Neural progenitor cell (in vitro differentiated cells): ENCODE measurements at places on chromosomes 13 and 19.

DNA sequence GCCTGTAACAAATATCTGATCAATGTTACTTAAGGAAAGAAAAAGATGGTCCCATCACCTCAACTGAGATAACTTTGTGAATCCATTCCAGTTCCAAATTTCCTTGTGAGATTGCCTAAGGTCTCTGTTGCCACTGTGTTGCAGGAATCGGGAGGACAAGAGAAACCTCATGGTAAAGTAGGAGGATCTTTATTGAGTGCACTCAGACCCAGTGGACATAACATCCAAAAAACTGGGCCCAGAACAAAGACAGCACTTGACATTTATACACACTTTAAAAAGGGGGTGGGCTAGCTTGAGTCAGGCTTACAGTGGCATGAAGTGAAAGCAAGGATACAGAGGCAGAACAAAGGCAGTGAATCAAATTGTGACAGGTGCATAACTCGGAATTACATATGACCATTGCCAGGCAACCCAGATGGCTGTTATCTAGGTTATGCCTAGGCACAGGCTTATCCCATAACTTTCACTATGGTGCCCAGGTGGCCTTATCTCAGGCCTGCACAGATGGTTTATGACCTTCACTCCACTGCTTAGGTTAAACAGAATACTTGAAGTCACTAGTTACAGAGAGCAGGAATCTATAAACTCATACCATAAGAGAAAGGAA lies 459.4 kb upstream of the PCDH20 start:
- no peak for DNase-seq
- H3K36me3 ChIP-seq = no peaks in the 10 kb centered on the region
- H3K27ac ChIP-seq = no peak overlapping the region
- no peak overlapping the region for H3K4me3 ChIP-seq
- no peaks in the 10 kb centered on the region for H3K4me1 ChIP-seq

DNA sequence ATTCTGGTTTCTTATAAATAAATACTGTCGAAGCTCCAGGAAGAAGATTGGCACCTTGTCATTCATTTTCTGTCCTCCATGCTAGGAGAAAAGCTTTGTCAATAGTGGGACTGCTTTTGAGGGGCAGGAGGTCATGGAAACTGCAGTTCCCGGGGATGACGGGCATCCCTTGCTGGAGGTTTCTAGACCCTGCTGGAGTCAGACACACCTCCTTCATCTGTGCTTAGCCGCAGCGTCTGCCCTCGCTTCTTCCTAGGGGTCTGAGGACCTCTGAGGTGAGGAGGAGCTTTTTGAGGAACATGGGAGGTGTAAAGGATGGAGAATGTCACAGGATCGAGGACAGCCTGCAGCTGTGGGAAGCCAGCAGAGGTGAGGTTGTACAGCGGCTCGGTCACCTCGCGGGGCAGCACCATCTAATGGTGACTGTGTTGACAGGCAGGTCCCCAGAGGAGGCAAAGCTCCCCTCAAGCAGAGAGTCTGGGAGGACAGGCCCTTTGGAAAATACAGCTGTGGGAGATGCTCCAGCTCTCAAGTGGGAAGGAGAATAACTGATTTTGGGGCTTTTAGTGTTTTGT lies 172.7 kb upstream of the RNF113B start:
- H3K27me3 ChIP-seq = no peaks in the 10 kb centered on the region
- no peaks in the 10 kb centered on the region for H3K36me3 ChIP-seq
- no peak overlapping the region for H3K4me3 ChIP-seq

DNA sequence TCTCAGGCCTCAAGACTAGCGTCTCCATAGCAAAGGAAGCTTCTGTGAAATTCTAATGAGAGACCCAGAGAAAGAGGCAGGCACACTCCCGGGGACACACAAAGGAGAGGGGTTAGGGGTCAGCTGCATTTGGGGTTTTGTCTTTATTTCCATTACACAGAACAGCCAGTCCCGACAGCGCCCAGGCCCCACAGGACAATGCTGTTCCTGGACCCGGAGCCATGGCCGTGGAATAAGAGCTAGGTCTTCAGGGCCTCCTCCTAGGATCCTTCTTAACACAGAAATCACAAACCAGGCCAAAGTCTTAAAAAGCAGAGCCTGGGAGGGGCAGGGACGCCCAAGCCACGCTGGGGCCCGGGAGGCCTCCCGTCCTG lies 22.8 kb downstream of the KCTD15 start:
- peak; percentile 69 for DNase-seq
- no peaks in the 10 kb centered on the region for H3K36me3 ChIP-seq
- peaks cover 13% of the 10 kb centered on the region for H3K4me1 ChIP-seq
- H3K27ac ChIP-seq = no peak overlapping the region
- peak overlapping the region; percentile 44 for H3K4me3 ChIP-seq
- peaks cover 9% of the 10 kb centered on the region for H3K27me3 ChIP-seq

- no peak for DNase-seq
- no peak overlapping the region for H3K27ac ChIP-seq
- peaks cover 12% of the 10 kb centered on the region for H3K4me1 ChIP-seq
- no peaks in the 10 kb centered on the region for H3K36me3 ChIP-seq
- no peaks in the 10 kb centered on the region for H3K27me3 ChIP-seq
- no peak overlapping the region for H3K4me3 ChIP-seq
Observed at GRCh38 chr13:76455960-76456359, 430.2 kb downstream of the KCTD12 start.

DNA sequence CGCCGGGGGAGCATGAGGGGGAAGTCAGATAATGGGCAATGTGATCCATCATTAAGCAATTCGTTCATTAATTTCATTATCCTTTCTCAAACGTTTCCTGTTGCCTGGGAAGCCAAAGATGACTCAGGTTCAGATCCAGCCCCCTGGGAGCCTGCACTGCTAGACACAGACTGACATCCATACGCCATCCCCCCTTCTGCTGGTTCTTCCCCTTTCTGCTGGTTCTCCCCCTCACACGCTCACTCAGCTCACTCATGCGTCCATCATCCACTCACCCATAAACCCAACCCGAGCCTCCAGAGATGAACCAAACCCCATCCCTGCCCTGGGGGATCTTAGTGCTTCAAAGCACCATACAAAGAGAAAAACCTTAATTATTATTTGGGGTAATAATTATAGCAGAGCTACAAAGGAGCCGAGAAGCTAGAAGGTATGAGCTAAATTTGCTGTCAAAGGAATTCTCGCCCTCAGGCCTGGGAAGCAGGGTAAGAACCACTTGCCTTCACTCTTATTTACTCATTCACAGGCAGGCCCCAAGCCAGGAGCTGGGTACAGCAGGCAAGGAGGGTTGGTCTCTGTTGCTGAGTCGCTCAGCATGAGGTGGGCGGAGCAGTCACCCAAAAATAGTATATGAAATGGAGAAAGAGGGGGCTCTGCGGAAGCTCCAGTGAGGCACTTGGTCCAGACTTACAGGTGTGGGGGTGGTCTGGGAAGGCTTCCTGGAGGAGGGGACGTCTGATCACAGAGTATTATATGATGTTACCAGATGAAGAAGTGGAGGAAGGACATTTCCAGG lies 7.0 kb upstream of the ZNF444 start:
- no peak for DNase-seq
- no peaks in the 10 kb centered on the region for H3K27me3 ChIP-seq
- H3K27ac ChIP-seq = no peak overlapping the region
- H3K4me1 ChIP-seq = peaks cover 21% of the 10 kb centered on the region
- H3K36me3 ChIP-seq = no peaks in the 10 kb centered on the region
- H3K4me3 ChIP-seq = no peak overlapping the region

DNA sequence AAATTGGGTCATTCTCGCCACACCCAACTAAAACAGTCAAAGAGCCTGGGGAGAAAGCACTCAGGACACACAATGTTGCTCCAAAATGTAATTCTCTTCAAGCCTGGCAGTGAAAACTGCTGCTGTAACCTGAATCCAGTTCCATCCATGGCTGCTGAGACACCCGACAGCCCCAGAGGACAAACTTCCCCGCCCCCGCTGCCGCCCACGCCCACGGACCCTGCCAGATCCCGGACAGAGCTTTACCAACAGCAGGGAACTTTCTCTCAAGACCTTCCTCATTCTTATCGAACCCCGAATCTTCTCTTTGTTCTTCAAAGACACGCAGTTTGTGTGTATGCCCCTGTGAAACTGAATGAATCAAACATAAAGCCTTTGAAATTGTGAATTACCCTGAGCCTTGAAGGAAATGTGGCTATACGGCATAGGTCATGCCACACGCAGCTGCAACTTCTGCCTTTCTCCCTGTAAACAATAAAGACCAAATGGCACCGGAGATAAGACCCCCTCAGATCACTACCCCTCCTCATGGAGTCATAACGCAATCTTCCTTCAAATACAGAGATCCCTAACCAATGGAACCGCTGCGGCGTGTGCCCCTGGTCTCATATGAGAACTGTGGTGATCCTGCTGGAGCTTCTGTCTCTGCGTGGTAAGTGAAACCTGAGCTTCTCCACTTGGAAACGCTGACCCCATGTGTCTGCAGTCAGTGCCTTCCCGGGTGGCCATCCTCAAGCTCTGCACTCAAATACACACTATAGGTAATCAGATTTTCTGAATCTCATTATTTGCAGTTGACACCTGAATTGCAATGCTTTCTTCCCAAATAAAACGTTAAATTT lies 4.8 kb upstream of the LAMP1 start:
- peak; percentile 49 for DNase-seq
- H3K27me3 ChIP-seq = peaks cover 57% of the 10 kb centered on the region
- peak overlapping the region; percentile 36 for H3K4me3 ChIP-seq

GRCh38 chr13:52891706-52892105 lies 43.3 kb upstream of the PCDH8 start:
- DNase-seq = no peak
- no peaks in the 10 kb centered on the region for H3K36me3 ChIP-seq
- H3K4me3 ChIP-seq = no peak overlapping the region

- no peaks in the 10 kb centered on the region for H3K27me3 ChIP-seq
- H3K27ac ChIP-seq = no peak overlapping the region
- peaks cover 14% of the 10 kb centered on the region for H3K4me1 ChIP-seq
- H3K36me3 ChIP-seq = peaks cover 14% of the 10 kb centered on the region
- no peak for DNase-seq
Observed at GRCh38 chr13:28659621-28659970, 666 bp downstream of the POMP start.

- no peaks in the 10 kb centered on the region for H3K36me3 ChIP-seq
- no peak overlapping the region for H3K27ac ChIP-seq
- H3K4me3 ChIP-seq = no peak overlapping the region
- H3K4me1 ChIP-seq = no peaks in the 10 kb centered on the region
Observed at GRCh38 chr19:30799865-30800755, 427.9 kb downstream of the ZNF536 start.

DNA sequence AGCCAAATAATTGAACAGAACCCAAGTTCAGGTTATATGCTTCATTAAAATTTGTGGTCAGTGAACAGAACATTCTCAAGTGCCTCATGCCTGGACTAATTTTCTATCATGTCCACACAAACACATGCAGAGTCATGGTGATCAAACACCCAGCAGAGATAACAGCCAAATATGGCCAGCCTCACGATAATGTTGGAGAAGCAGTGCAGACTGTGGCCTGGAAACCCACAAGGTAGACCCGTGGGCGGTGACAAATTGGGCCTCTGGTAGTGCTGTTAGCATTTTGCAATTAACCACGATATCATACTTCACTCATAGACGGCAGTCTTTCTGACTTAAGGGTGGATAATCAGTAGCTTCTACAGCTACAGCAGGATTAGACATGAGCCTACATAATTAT lies 35.0 kb upstream of the VWA8 start:
- H3K4me3 ChIP-seq = no peak overlapping the region
- no peaks in the 10 kb centered on the region for H3K27me3 ChIP-seq
- no peaks in the 10 kb centered on the region for H3K36me3 ChIP-seq
- DNase-seq = no peak
- H3K27ac ChIP-seq = no peak overlapping the region
- H3K4me1 ChIP-seq = peaks cover 5% of the 10 kb centered on the region

- H3K36me3 ChIP-seq = peaks cover 3% of the 10 kb centered on the region
- H3K27me3 ChIP-seq = no peaks in the 10 kb centered on the region
- no peak overlapping the region for H3K27ac ChIP-seq
- H3K4me3 ChIP-seq = peak overlapping the region; percentile 71
Observed at GRCh38 chr13:106533101-106533942, 2.1 kb downstream of the EFNB2 start.

- no peak for DNase-seq
- no peaks in the 10 kb centered on the region for H3K4me1 ChIP-seq
- H3K36me3 ChIP-seq = no peaks in the 10 kb centered on the region
- H3K27me3 ChIP-seq = no peaks in the 10 kb centered on the region
Observed at GRCh38 chr13:109821103-109821502, 34.7 kb upstream of the IRS2 start.

DNA sequence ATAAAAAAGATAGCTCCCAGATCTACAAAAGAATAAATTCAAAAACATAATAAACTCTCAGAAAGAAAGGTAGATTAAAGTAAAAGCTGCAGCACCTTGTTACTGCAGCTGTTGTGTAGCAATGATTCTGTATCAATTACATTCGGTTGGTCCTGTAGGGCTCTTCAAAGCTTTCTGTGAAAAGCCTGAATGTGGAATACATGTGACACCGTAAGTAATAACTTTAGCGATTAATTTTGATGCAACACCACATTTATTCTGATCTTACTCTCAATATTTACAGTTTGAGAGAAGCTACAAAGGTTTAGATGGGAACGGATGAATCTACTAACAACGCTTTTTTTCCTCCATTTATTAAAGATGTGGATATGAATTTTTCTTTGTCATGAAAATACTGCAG lies 279.2 kb downstream of the DACH1 start:
- no peaks in the 10 kb centered on the region for H3K36me3 ChIP-seq
- no peak for DNase-seq

- H3K36me3 ChIP-seq = no peaks in the 10 kb centered on the region
- peaks cover 16% of the 10 kb centered on the region for H3K4me1 ChIP-seq
- no peak overlapping the region for H3K4me3 ChIP-seq
- H3K27me3 ChIP-seq = no peaks in the 10 kb centered on the region
- no peak for DNase-seq
- no peak overlapping the region for H3K27ac ChIP-seq
Observed at GRCh38 chr19:18659281-18660050, 22.6 kb downstream of the KLHL26 start.

DNA sequence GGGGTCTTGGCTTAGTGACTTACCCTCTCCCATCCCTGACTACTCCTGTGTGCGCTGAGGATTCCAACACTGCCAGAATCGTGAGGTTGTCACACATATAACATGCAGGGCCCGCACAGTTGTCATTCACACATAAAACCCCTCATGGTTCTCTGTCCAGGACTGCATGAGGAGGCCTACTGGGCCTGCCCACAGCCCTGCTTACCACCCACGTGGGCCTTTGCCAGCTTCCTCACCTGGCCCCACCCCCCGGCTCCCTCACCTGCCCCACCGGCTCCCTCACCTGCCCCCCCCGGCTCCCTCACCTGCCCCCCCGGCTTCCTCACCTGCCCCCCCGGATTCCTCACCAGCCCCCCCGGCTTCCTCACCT lies 197.2 kb downstream of the TEX29 start:
- no peaks in the 10 kb centered on the region for H3K36me3 ChIP-seq
- no peak overlapping the region for H3K4me3 ChIP-seq
- H3K27me3 ChIP-seq = no peaks in the 10 kb centered on the region
- H3K27ac ChIP-seq = no peak overlapping the region
